ENCODE measurements at places on chromosomes 12 and 14.

- DNase-seq, result peak; percentile 92
These were observed 25.2 kb upstream of the KRT78 start for GRCh38 chr12:52873832-52874572.

DNA sequence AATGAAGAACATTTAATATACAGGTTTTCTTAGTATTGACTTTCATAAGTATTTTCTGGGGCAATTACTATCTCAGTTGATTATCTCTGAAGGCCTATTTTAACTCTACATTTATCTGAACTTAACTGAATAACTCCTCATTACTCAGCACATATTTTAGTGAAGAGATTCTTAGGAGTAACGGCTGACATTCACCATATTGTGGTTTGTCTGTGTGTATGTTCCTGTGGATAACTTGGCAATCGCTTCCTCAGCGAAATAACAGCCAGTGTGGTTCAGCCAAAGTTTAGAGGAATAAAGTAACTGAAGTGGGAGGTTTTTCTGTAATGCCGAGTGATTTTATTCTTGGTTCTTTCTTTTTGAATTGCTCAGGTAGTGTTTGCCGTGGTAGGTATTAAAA, 168.0 kb downstream of the RAD51B start:
- no peak for DNase-seq

DNA sequence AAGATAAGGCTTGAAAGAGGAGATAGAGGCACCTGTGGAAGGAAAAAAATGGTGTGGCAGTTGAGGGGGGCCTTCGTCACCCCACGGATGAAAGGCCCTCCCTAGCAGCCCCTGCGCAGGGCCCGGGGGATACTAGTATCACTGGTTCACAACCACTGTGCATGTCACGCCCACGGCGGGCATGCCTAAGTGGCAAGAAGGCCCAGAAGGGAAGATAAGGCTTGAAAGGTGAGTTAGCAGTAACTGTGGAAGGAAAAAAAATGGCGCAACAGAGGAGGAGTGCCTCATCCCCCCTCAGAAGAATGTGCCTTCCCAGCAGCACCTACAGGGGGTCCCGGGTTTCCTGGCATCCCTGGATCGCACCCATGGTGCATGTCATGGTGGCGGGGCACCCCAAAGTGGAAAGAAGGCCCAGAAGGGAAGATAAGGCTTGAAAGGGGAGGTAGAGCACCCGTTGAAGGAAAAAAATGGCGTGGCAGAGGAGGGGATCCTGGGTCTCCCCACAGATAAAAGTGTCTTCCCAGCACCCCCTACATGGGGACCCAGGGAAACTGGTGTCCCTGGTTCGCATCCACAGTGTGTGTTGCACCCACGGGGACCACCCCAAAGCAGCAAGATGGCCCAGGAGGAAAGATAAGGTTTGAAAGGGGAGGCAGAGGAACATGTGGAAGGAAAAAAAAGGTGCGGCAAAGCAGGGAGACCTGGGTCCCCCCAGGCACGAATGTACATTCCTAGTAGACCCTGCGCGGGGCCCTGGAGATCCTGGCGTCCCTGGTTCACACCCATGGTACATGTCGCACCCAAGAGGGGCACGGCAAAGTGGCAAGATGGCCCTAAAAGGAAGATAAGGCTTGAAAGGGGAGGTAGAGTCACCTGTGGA, 279.2 kb downstream of the ALG10 start:
- peak; percentile 22 for DNase-seq

GRCh38 chr12:127857661-127858060, 409.3 kb upstream of the TMEM132C start:
- no peak for DNase-seq

DNA sequence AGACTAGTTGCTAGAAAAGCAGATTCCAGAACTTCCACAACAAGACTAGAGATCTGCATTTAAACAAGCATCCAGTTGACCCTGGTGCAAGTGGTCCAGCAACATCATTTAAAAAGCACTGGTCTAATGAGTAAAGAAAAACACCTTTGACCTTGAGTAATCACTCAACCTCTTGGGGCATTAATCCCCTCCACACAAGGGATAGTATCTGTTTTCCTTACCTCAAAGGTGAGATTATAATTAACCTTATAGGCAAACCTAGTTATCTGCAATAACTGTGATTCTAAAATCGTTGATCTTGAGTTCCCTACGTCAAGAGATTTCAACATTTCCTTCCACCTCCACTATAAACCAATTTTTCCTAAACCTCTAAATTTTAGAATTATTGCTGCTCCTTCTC, 1.1 kb downstream of the KDM5A start:
- DNase-seq, result no peak

DNA sequence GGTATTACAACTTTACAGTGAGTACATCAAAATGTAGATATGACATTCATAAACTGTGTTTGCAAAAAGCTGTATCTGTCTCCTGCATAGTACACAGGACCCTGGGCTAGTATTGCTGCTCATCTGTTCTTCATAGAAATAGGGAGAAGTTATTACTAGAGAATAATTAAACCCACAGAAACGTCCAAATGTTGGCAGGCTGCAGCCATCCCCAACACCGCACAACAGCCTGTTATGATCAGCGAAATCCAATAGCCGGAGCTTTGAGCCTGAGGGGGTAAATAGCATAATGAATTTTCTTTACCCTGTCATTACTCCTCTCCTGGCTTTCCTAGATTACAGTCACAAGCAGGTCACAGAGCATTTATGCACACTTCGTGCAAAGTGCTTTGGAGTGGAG, 178.0 kb downstream of the DACT1 start:
- DNase-seq, result no peak

GRCh38 chr12:32454075-32454474, 54.7 kb downstream of the FGD4 start:
- no peak for DNase-seq

GRCh38 chr14:89625731-89626232, 208.7 kb upstream of the FOXN3 start:
- no peak for DNase-seq

DNA sequence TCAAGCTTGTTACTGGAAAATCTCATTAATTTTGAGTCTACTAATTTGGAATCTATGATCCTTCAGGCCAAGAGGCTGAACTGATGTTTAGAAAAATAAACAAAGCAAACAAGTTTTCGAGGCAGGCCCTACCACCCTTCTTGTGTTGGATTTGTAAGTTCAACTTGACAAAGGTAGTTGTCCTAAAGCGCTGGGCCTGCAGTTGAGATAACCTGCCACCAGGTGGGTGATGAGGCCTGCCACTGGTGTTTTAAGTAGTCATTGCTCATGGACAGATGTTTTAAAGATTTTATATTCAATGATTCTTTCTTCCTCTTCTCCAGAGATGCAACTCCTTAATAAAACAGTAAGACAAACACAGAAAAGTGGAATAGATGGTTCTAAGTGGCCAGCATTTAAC, 19.4 kb downstream of the ACVRL1 start:
- DNase-seq, result peak; percentile 81

Measured in mucosa of descending colon (tissue), 3 donors.